ENCODE measurements at places on chromosomes 1 and 21.

- DNase-seq: no peak
These were observed 179.3 kb downstream of the CACNA1E start for GRCh38 chr1:181662606-181663005.

DNA sequence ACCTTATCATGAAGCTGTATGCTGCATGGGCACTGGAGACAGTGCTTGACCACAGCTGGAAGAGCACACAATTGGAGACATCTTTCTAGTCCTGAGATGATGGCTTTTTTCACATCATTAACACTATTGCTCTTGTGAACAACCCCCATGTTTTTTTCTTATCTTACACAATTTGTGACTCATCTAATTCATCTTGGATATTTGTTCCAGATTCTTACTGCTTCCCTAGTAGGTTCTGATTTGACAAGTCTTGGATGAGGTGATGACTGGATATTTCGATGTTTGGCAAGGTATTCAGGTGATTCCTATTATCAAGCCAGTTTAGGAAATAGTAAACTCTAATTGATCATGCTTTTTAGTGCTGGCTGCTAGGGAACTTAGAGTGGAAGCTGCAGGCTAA is 23.7 kb downstream of the HLX start:
- DNase-seq: no peak

DNA sequence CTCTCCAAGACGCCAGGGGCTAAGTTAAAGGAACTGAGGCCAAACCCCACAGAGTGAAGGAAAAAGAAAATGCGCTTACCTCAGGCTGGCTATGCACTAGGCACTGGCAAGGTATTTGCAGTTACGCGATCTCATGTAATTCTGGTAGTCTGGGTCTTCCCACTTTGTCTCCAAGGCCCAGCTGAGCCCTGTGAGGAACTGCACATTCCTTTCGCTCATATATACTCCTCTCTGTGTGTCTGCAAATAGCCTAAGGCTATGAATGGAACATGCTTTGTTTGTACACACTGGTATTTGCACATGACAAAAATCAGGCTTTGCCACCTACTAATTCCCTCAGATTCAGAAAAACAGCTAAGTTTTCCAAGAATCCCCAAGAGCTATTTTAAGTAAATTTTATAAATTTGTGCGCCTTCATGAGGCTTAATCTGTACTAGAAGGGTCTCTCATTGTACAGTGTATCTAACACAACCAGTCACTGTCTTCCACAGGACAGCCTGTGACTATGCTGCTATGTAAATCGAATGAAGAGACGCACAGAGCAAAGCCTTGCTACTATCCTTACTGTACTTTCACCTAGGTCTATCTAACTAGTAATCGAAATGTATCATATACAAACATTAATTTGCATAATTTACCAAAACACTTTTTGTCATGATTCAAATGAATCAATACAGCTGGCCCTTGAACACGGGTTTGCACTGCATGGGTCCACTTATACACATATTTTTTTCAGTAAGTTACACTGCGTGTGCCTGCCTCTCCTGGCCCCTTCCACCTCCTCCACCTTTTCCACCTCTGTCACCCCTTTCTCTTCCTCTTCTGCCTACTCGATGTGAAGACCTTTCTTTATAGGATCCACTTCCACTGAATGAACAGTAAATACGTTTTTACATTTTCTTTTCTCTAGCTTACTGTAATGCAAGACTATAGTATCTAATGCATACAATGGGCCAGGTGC is 87.0 kb downstream of the SIPA1L2 start:
- DNase-seq: no peak

DNA sequence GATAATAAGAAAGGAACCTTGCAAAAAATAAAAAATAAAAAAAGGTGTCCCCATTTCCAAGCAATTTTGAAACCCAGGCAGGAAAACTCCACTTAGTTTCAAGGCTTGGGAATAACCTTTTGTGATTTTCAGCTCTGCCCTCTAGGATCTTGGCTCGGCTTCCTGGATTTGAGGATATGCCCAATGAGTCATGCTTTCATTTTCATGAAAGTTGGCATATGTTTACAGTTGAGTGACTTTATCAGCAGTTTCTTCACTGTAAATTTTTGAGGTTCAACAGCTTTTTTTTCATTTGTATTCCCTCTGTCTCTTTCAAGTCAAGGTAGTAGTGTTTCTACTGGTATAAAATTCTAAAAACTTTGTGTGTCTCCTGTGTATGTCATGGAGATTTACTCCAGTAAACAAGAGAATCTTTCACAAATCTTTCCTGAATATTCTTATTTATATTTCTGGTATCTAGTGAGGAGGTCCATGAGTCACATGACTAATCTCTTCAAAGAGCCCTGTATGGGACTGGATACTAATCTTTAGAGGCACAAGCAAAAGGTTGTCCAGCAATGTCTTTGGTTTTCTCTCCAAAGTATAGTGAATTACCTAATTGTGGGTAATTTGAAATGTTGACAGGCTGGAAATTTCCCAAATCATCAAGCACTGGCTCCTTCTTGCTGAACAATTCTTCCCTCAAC is 335.3 kb downstream of the BRINP2 start:
- no peak for DNase-seq

GRCh38 chr1:231028682-231029081 is 11.4 kb downstream of the FAM89A start:
- no peak for DNase-seq

GRCh38 chr21:34513129-34513675 is 1.2 kb upstream of the KCNE1 start:
- no peak for DNase-seq

DNA sequence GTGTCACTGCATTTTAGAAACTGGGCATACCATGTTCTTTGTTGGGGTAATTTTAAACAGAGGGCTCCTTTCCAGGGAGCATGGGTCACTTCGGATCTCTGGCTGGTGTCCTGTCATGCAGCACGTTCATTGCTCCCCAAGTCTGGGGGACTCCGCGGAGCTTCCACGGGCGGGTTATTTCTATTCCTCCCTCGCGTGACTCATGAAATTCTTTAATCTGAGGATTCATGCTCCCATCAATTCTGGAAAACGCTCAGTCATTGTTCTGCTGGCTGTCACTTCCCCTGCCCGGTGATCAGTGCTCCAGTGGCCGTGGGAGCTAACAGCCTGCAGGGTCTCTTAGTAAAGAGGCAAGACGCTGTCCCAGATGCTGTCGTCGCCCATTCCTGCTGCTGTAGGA is 28.1 kb downstream of the CFAP74 start:
- no peak for DNase-seq

DNA sequence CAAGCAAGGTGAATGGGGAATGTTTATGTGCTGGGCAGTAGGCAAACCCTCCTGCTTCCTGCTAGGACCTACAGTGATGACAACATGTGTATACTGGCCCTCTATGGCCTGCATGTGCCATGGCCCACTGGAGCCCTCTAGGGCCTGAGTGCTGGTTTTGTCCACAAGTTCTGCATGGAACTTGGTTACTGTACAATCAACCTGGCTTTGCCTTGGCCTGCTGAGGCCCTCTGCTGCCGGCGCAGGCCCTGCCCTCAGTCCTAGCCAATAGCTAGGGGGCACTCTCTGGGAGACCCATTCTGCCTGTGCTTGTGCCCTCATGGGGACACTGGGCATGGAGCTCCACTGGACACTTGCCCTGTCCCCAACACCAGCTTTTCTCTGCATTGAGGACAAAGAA is 138.6 kb upstream of the NGF start:
- no peak for DNase-seq
